Hindlimb muscle (tissue), 1 donor: ENCODE measurements at places on chromosomes 1 and 21.

DNA sequence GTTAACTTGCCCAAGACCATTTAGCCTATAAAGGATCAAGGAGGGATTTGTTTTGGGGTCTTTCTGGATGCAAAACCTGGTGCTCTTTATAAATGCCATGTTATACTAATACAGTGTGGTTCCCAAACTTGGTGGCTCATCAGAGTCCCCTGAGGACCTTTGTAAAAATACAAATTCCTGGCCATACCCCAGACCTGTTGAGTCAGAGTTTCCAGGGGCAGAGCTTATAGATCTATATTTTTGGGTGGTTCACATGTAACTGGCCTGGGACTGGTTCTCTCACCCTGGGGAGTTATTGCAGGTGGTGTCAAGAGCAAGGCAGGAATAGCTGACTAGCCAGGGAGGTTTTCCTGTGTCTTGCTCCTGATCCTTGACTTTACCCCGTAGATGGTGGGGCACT, 136.9 kb upstream of the HNRNPU start:
- DNase-seq = no peak

- no peak for DNase-seq
These were observed at the start of gene A3GALT2 for GRCh38 chr1:33320619-33321165. Gene A3GALT2 (minus strand): TSS chr1:33321098. CDS start chr1:33321098, 0 bp downstream.

- DNase-seq = no peak
These were observed 209.8 kb downstream of the DISC1 start for GRCh38 chr1:231836227-231836893.

DNA sequence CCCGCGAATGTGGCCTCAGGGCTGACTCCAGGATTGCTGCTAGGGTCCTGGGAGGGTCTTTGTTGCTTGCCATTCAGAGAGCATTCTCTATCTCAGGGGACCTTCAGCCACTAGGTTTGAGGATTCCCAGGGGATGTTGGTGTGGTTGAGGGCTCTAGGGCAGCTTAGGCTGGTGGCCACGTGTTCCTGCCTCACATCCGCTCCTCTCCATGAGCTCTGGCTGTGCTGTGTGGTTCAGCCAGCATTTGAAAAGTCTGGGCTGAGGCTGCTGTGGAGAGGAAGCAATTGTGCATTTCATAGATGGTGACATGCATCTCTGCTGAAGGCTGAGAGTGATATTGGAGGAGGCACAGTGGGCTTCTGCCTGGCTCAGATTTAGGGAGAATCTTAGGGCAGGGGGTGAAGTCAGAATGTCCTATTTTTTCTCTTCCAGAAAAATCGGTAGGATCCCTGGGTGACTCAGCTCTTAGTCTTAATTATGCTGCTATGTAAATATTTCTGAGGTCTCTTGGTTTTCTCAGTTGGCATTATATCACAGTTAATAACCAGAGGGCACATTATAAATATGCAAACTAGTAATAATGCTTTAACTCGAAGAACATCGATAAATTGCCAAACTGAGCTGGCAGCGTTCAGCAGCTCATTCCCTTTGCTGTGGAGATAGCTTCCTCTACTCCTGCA, 182.3 kb downstream of the CAMTA1 start:
- no peak for DNase-seq

DNA sequence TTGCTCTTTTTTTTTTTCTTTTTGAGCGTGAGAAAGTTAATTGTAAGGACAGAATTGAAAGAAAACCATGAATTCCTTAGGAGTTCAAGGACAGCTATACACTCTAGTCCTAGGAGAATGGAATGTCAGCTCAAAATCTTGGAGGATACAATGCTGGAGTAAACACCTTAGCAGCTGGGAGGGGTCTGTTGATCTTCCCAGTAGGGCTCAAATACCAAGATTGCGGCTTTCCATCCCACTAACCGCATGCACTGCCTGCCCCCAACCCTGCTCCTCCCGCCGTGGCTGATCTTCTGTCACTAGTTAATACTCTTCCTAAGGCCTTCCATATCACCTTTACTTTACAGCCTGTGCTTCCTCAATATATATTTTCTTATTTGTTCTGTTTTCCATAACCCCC, 2.6 kb upstream of the PDC start:
- no peak for DNase-seq

DNA sequence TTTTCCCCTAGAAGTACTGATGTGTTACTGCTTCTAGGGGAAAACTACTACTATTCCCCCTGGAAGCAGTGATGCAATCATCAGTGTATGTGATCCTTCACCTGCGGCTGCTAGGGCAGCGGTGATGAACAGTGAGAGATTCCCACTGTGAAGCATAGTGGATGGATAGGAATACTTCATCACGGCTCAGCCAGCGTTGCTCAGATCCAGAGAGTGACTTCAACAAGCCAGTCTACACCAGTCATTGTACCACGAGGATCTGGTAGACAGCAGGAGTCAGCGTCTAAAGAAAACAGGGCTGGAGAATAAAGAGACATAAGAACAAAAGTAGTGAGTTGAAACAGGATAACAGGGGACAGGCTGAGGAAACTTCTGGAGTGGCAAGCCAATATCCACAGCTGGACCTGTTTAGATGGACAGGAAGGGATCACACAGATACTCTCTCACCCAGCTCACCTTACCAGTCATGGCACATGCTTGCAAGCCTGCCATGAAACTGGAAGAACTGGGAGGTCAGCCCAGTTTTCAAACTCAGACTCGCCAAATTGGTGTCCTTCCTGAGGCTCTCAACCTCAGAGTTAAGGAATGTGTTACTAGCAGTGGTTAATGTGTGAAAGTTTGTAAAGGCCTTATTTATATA, 42.4 kb upstream of the LRRC52 start:
- no peak for DNase-seq

DNA sequence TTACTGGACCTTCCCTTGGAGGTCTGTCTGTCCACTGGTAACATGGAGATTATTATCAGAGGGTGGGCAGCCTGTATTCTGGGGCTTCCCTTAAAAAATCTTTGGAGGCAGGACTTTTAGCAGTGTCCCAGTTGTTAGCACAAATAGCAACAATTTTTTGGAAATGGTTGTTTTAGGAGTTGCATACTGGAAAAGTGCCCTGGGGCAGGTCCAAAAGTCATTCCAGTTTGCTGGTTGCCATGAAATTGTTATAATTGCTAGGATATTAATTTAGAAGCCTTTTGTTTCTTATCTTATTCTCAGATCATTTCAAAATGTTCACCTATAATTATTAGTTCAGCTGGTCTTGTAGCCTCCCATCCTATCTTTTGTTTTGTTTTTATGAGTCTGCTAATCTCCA, 71.0 kb downstream of the PTGS2 start:
- DNase-seq = no peak
